ENCODE measurements at places on chromosomes 6 and 20.
A peak's percentile ranks its signal among the peaks of the same experiment; 100 is the strongest.

- no peak for DNase-seq
Measured at GRCh38 chr6:96124778-96125177, 109.0 kb downstream of the FUT9 start.

DNA sequence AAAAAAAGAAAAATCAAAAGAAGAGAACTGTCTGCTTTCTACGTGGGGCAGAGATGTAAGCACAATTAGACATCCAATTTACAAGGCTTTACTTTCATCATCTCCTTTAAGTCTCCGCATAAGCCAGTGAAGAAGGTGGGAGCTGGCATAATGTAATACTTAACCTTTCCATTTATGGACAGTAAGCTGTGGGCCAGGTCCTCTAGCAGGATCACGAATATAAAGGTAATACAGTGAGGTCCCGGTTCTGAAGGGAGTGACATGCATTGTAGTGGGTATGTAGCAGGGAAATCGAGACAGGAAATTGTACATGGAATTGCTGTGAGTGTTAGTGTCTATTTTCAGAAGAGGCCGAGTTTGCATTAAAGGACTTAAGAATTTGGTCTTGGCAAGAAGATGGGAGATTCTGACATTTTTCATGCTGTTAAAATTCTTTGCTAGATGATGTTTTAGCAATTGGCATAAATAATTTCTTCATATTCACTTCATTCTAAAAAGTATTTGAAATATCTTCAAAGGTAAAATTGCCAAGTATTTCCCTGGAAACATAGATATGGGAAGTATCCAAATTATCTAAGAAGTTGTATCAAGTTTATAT is 20.4 kb upstream of the POPDC3 start:
- no peak for DNase-seq

- DNase-seq: no peak
Measured at GRCh38 chr6:135631821-135632220, 134.3 kb upstream of the AHI1 start.

- no peak for DNase-seq
Measured at GRCh38 chr6:21478883-21479539, 114.5 kb upstream of the SOX4 start.

DNA sequence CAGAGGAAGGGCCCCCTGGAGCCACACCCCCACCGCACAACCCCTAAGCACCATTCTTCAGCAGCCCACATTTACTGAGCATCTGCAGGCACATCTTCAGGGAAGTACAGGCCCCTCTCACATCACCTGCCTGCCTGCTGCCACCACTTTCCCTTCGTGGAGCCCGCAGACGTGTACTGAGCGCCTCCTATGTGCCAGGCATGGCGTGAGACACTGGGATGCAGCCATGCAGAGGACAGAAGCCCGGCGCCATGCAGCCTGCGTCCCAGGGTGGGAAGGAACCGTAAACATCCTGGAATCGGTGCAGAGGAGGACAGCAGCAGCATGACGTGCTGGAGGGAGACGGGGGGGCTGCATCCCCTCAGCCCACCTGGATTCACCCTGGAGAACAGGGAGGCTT is 78.1 kb downstream of the GRM4 start:
- DNase-seq: no peak

GRCh38 chr20:57412347-57413029 is 21.3 kb downstream of the RBM38 start:
- no peak for DNase-seq

DNA sequence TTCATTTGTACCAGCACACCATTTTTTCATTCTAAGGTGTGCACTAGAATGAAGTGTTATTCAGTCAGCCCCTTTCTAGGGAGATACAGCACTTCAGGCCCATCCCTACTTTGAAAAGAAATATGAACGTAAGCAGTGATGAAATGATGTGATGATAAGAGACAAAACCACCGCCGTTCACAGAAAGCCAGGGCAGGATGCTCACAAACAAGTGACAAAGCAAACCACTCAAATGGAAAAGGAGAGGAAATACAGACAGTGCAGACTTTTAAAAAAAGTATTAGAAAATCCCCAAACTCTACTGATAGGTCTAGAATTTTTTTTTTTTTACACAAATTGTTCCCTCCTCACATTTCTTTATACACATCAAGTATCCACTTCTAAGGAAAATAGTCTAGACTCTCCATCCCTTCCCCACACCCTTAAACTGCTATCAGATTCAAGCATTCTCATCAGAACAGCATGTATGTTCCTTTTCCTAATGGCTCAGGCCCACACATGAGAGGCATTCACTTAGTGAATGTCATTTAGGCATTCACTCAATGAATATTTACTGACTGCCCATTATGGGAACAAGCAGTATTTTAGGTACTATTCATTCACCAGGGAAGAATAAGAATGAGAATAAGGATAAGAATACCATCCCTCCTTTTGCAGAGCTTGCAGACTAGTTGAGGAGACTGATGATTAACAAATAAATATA is 243.5 kb downstream of the GMPR start:
- no peak for DNase-seq

DNA sequence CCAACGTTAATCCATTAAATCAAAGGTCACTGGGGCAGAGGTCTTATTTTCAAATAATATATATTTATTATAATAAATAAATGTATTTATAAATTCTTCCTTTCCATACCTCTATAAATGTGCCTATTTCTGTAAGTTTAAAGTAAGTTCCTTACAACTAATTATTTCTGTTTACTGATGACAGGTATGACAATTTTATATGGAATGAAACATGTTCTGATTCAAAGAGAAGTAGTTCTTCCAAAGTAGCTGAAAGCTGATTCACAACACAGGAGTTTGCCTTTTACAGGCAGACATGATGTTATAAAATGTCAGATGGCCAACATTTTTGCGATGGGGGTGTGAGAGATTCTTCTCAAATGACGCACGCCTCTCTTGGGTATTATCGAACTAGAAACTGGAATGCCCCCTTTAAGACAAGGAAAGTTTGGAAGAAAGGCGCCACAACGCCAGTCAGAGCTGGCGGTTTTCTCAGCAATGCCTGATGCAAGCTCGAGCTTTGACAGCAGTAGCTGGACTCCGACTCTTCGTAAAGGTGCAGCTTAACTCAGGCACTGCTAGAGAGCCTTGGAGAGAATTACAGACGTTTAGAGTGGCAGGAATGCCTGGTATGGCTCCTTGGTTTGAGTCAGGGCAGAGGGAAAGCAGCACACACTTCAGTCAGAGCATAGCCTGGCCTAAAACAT is 92.1 kb downstream of the FOXC1 start:
- no peak for DNase-seq

GRCh38 chr6:148001844-148002642 is 340.6 kb upstream of the SASH1 start:
- no peak for DNase-seq

DNA sequence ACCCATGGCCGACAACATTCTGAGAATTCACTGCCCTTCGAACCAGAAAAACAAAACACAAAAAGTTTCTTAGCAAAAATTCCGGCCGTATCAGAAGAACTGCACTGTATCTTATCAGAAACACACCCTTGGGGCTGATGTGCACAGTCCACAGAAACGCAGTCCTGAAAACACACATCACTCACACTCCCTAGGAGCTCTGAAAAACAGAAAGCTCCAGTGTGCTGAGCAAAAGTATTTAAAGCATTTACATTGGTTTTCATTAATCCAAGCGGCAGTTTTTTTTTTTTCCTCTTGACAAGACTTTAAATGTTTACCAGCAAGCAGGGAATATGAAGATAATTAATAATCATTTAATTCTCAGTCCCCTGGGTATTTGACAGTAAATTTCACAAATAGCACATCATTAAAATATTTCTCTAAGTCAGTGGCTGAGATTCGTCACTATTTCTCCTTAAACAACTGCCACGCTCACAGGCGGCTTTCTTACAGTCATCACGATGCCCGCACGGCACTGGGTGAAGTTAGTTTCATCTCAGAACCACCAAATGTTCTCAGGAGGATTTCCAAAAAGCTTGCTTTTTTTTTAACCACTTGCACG is 13.3 kb downstream of the NFATC2 start:
- no peak for DNase-seq

- no peak for DNase-seq
Measured at GRCh38 chr6:109872968-109873545, 105.1 kb upstream of the GPR6 start.

GRCh38 chr20:29326376-29327070 is 1930.9 kb upstream of the DEFB115 start:
- DNase-seq: no peak

DNA sequence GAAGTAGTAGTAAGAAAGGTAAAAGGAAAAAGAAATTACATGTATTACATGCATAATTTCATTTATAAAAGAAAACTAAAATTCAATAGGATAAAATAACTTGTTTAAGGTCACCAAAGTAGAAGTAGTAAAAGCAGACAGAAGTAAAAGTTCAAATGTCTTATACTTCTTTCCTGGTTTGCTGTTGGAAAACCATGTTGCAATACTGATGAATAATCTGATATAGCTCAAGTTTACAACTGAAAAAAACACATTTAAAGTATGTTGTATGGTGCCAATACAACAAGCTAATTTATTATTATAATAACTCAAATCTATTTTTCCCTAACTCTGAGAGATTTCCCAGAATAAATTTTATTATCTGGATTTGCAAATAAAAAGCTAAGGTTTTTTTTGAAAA is 78.3 kb downstream of the PHIP start:
- DNase-seq: no peak

- DNase-seq: no peak
Measured at GRCh38 chr6:55974688-55975087, 99.3 kb upstream of the BMP5 start.

GRCh38 chr6:158185729-158186456 is 17.7 kb downstream of the GTF2H5 start:
- no peak for DNase-seq

DNA sequence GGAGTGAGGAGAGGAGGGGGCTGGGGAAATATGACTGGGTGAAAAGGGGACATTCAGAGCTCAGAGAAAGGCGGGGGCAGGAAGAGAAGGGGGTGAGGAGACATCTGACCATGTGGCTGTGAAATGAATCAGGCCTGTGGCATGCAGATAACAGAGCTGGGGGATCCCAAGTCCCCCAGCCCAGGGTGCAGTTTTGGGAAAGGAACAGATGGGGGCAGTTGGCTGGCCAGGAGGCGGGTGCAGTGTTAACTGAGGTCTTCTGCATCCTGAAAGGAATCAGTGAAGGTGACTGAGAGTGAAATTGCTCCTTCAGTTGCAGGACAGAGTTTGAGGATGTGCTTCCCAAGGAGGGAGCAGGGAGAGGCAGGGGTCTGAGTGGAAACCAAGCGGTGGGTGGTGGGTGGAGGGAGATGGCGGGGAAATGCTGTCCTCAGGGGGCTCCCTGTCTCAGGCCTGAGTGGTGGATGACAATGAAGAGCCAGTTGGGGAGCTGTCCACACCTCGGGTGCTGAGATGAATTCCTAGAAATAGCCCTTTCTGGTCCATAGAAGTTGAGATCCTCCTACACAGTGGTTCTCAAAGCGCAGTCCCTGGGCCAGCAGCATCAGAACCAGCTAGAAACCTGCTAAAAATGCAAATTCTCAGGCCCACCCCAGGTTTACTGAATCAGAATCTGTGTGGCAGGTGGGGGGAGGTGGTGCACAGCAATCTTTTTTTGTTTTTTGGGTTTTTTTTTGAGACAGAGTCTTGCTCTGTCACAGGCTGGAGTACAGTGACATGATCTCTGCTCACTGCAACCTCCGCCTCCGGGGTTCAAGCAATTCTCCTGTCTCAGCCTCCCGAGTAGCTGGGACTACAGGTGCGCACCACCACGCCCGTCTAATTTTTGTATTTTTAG is 26.0 kb upstream of the CCDC167 start:
- no peak for DNase-seq

DNA sequence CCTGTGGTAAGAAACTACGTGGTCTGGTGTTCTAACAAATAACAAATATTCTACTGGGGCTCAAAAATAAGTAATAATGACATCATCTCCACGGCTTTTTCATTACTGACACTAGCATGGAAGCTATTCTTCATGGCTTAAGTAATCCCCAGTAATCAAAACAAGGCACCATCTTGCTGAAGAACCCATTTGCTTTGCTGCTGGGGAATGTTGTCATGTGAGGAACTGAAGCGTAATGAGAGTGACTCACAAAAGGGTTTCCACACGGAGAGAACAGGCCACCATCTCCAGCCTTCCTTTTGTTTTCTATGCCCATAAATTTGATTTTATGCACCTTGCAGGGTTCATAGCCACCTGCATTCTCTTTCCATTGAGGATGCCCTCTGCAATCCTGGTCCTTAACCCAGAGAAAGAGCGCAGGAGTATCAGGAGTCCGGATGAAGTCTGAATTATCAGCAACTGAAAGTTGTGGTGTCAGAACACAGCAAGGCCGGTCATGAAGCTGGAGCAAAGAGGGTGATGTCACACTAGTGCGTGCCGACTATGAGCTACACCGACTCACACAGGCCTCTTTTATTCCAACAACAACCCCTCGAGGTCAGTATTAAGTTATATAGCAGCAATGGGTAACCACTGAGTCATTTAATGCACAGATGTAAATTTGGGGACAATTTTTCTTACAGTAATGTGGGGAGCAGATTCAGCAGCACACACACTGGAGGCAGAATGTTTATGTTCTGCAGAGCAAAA is 173.7 kb upstream of the SSTR4 start:
- no peak for DNase-seq

GRCh38 chr6:36997811-36998722 is 7.4 kb upstream of the FGD2 start:
- DNase-seq: peak; percentile 80

DNA sequence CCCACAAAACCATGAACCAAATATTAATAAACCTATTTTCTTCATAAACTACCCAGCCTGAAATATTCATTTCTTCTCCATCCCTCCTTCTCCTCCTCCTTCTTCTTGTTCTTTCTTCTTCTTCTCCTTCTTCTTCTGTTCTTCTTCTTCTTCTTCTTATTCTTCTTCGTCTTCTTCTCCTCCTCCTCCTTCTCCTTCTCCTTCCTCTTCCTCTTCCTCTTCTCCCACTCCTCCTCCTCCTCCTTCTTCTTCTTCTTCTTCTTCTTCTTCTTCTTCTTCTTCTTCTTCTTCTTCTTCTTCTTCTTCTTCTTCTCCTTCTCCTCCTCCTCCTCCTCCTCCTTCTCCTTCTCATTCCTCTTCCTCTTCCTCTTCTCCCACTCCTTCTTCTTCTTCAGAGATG is 5.0 kb upstream of the TMEM74B start:
- DNase-seq: no peak

DNA sequence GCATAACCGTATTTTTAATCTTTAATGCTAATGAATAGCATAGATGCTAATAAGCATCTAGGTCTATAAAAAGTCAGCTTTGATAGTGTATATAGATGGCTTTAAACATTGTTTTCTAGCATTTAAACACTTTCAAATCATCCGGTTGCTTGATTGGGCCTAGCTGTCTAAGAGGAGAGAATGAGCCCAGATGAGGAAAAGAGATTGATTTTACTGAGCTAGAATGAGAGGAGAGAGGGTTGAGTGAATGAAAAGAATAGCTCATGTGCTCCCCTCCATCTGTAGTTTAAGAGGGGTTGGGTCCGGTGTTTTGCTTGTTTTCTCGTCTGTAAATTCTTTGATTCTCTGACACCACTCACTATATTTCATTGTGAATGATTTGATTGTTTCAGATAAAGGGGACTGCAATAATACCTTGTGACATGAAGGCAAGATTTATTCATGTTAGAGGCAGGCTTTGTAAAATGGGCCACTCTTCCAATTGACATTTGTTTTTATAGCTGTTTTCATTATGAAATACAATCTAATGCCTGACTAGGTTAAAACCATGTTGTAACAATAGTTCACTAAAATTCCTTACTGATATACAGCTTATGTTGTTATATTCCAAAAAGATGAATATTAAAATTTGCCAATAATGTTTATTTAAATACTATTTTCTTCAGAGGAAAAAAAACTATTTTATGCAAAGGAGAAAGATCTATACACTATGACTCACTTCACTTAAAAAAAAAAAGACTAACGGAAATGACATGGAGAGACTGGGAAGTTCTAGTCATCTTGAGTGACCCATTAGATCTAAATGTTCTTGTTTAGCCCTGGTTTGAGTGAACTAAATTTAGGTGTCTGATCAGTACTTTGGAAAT is 3.2 kb downstream of the PTPN1 start:
- no peak for DNase-seq

All from caudate nucleus (tissue), 63 donors.